ENCODE measurements at places on chromosomes 16 and 17.

DNA sequence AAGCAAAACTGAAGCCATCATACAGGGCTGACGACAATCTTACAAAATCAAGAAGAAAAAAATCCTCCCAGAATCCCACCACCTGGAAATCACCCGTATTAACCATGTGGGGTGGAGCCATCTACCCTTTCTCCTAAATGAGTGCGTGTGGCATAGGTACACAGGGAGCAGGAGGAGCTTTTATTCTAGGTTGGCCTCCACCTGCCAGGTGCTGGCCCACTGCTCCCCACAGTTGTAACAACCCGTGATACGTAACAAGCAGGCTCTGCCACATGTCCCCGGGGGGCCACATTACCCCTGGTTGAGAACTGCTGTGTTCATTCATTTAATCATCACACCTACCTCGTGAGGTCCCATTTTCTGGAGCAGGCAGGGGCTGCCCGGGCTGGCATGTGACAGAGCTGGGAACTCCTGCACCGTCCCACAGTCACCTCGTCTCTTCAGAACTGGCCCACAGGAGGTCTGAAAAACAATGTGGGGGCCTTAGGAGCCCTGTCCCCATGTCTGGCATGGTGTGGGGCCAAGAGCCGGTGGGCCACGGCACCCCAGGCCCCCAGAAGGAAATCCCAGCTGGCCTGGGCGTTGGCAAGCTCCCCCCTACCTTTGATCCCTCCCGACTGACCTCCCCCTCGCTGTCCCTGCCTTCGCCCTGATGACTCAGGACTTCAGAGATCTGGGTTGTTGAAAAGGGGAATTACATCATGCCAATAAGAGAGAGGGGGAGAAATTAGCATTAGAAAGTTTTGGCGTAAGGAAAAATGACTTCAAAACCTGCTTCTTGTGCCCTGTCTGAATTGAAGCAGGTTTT, 12.9 kb downstream of the CMIP start:
- no peak for DNase-seq

DNA sequence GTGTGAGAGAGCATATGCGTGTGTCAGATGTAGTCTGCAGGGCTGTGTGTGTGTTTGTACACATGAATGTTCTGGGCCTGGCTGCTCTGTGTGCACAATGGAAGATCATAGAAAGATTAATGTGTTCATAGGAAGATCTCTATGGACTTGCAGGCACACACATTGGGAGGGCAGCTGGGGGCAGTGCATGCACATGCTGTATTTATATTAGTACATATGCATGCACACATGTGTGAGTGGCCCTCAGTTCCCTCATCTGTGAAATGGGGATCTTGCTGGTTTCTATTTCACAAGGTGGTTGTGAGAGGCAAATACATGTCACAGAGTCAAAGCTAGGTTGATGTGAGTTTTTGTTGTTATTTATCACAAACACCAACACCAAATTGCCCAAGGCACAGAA, 2.1 kb downstream of the CA7 start:
- DNase-seq: no peak

- no peak for DNase-seq
Measured at GRCh38 chr17:34234616-34235015, 20.5 kb upstream of the CCL2 start.

DNA sequence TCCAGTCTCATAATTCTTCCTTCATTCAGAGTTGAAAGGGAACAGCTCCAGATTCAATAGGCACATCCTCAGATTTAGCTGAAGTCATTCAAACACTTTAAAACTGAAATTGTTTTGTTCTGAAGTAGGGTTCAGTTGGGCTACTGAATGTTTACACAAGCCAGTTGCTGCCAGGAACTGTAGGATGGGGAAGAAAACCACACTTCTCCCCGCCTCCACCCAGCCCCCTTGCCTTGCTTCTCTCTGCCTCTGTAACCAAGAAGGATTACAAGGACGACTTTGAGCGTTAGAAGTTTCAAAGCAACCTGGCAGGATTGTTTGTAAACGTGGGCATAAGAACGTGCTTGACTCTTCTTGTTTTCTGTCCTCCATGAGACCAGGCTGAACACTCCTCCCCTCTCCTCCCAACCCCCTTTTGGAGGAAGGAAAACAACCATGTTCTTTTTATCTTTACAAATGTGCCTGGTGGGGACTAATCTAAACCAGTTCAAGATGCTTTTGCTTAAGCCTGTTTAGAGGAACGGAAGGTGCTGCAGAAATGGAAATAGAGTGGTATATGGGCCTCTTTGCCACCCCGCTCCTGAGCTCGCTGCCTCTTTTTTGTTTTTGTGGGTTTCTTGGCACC, 287.9 kb downstream of the FTO start:
- DNase-seq: no peak

- no peak for DNase-seq
Measured at GRCh38 chr16:81523387-81524115, 78.9 kb downstream of the CMIP start.

DNA sequence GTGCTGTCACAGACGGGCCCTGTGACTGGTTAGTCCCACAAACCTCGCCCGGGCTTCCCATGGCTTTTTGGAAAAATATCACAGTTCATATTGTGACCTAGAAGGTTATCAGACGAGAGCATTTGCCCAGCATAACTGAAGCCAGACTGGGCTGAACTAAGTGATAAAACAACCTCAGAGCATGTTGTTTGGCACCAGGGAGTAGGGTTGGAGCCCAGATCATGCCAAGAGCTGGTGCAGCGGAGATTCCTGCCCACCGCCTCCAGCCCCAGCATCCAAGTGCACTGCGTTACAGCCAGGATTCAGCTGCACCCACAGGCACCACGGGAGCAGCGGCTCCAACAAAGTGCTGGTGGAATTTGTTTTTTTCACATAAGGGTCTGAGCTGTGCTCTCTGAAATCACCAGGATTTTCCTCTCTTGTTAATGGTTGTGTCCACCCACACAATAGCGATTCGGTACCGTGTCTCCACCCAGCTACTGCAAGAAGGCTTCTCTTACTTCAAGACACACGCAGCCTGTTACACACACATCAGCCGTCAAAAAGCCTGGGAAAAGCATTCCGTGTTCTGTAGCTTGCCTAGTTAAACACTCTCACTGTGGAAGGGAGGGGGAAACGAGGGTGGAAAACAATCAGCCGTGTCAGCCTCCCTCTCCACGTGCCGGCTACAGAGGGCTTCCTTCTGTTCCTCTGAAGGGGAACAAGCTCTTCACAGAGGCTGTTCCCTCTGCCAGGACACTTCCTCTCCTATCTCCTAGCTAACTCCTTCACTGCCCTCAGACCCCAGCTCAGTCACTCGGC, 273.8 kb downstream of the C16orf95 start:
- peak; percentile 57 for DNase-seq

- no peak for DNase-seq
Measured at GRCh38 chr17:36705283-36705795, 104.0 kb downstream of the MRM1 start.

GRCh38 chr17:45225964-45226530, 4.4 kb downstream of the FMNL1 start:
- no peak for DNase-seq

- no peak for DNase-seq
Measured at GRCh38 chr16:10339777-10340732, 45.8 kb upstream of the ATF7IP2 start.

GRCh38 chr17:78127239-78127887, 1.2 kb downstream of the TMC6 start:
- no peak for DNase-seq

GRCh38 chr16:15031179-15031578, 24.7 kb downstream of the NTAN1 start:
- no peak for DNase-seq

GRCh38 chr16:9091867-9092281, 430 bp downstream of the HAPSTR1 start:
- DNase-seq: no peak

DNA sequence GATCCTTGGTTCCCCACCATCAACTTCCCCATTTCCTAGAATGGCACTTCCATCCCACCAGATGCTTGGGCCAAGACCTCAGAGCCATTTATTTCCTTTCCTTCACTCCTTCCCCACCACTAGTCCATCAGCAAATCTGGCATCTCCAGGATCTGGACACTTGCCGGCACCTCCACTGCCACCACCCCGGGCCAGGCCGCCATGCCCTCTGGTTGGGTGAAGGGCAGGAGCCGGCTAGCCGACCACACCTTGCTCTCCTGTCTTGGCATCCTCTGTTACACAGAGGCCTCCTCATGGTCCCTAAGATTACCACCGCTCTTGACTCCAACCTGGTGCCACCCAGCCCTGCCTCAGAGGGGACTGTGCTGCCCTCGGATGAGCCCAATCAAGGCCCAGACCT, 104.5 kb downstream of the RMI2 start:
- DNase-seq: no peak

- DNase-seq: no peak
Measured at GRCh38 chr17:49640556-49640955, 37.3 kb downstream of the SPOP start.

DNA sequence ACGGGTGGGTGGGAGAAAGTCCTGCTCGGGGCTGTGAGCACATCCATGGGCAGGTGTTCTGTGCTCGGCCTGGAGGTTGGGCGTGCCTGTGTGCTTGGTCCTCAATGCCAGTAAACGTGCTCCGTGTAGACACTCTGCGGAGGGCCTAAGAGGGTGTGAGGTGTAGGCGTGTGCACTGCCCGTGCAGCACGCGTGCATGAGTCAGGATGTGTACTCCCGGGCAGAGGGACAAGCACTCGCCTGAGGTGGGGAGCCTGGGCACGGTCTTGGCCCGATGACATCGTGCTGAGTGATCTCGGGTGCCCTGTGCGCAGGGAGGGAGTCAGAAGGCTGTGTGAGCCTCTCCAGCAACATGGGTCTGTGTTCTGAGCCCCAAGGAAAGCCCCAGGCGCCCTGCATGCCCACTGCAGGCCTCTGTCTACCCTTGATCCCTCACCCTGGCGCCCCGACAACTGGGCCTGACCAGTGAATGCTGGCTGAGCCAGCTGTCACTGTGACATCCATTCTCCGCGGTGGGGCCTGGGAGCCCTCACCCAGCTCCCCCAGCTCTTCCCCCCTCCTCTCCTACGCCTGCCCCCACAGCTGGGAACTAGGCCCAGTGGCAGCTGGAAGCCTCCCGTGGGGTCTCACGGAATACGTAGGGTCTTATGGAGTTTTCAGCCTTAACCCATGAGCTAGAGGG, 23.5 kb upstream of the NXPH3 start:
- no peak for DNase-seq

- DNase-seq: peak; percentile 58
Measured at GRCh38 chr17:2122641-2123302, 67.9 kb downstream of the HIC1 start.

GRCh38 chr16:17461951-17462729, 8.6 kb downstream of the XYLT1 start:
- DNase-seq: no peak

DNA sequence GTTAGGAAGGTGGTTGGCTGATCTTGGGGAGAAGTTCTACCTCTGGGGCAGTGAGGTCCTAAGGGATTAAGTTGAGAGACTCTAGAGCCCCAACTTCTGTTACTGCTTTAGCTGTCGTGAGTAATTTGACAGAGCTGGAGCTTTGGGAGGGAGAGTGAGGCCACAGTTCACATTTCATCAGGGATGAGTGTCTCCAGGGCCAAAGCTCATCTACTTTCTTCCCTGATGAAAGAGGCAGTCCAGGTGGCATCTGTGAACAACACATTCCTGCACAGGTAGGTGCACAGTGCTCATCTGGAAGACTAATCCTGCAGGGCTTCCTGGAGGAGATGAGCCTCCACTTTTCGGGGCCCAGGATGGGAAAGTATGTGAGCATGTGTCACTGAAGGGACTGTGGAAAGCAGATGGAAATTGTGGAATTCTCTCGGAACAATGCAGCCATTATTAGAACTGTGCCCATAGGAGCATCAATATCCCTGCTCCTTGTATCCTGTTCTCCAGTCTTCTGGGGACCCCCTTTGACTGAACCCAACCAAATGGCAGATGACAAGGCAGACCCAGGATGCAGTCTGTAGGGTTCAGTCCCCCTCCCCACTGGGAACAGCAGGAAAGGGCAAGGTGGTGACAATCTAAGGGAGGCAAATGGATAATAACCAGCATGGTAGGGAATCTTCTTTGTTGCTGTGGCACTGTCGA, 9.0 kb downstream of the DYNLL2 start:
- DNase-seq: no peak

GRCh38 chr16:77335652-77336234, 99.1 kb downstream of the ADAMTS18 start:
- peak; percentile 28 for DNase-seq

- DNase-seq: no peak
Measured at GRCh38 chr16:54060599-54061421, 225.8 kb downstream of the IRX3 start.

DNA sequence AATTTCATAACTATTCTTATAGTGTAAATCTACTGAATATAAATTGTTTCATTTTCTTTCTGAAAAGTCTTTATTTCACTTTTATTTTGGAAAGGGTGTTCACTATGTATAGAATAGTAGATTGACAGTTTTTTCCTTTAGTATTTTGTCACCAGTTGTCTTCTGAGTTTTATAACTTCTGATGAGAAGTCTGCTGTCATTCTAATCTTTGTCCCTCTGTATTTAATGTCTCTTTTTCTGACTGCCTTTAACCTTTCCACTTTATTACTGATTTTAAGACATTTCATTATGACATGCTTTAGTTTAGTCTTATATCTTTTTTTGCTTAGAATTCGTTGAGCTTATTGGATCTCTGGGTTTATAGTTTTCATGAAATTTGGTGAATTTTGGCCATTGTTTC, 166.9 kb downstream of the FTO start:
- DNase-seq: no peak

- no peak for DNase-seq
Measured at GRCh38 chr17:8222380-8222629, 11.9 kb upstream of the AURKB start.

DNA sequence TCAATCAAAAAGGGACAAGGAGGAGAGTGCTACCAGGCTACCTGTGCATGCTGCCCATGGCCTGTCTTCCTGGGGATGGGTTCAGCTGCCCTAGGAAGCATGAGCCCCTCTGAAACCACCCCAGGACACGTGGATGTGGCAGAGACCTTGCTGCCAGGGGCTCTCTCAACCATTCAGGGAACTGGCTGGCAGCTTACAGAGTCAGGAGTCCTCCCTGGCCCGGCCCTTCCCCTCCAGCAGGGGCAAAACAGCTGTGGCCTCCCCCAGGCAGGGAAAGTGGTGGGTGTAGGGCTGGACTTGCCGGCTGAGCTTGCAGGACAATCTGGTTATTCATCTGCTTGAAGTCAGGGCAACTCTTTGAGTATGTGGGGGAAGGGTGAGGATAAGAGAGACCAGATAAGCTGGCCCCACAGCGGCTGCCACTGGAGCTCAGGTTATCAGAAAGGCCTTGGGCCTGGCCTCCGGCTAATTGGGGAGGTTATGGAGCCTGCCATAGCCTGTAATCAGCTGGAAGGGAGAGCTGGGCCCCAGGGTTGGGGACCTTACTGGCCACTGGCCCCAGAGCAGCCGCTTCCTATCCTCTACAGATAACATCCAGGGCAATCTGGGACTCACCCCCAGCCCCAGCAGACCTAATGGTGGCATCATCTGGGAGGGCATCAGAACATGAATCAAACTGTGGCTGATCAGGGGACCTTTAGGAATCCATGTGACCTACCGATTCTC, 5.6 kb upstream of the TBX2 start:
- DNase-seq: no peak

GRCh38 chr16:56305956-56306565, 114.8 kb downstream of the GNAO1 start:
- DNase-seq: no peak
